CD4-positive, alpha-beta memory T cell (primary cell): ENCODE measurements at places on chromosomes 16 and 17.

GRCh38 chr16:4591191-4591590, 23.5 kb downstream of the UBALD1 start:
- no peak for DNase-seq

- DNase-seq = no peak
These were observed 31.2 kb downstream of the CIBAR2 start for GRCh38 chr16:85081038-85081437.

DNA sequence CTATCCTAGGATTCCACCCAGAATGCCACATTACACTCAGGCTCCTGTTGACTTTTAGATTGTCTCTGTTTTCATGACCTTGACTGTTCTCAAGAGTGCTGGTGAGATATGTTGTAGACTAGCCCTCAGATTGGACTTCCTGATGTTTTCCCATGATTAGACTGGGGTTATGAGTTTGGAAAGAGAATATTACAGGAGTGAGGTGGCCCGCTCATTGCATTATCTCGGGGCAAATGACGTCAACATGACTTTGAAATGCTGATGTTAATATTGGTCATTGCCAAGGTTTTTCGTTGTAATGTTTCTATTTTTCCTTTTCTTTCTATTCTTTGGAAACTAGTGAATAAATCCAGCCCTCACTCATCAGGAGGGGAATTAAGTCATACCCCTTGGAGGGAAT, 355.7 kb upstream of the MON1B start:
- DNase-seq = no peak

DNA sequence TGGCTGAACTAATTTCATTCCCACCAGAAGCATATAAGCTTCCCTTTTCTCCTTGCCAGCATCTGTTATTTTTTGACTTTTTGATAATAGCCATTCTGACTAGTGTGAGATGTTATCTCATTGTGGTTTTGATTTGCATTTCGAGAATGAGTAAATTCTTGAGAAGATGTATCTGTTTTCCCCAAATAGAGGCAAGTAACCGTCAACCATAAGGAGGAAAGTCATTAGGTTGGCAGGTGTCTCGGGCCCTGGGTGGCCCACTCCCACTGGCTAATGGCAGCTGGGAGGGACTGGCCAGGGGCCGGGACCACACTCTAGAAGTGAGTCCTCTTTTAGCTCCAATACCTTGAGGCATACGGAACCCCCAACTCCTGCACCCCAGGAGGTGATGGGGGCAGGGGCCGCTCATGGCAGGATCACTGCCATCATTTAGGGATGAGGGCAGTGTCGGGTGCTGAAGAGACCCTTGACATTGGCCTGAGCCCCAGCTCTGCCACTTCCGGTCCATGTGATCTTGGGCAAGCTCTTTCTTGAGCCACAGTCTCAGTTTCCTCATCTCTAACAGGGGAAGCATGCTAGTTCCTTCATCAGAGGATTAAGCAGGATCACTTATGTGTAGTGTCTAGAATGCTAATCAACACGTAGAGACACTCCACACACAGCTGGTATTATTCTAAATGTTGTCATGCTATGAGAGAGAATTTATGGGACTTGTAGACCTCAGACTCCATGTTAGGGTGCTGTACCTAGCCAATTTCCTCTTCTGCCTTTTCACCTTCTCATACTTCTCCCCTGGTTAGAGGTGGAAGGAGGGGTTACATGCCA, 44.3 kb downstream of the RGS9 start:
- no peak for DNase-seq

- DNase-seq = no peak
These were observed 26.7 kb downstream of the KDM8 start for GRCh38 chr16:27229891-27230470.

DNA sequence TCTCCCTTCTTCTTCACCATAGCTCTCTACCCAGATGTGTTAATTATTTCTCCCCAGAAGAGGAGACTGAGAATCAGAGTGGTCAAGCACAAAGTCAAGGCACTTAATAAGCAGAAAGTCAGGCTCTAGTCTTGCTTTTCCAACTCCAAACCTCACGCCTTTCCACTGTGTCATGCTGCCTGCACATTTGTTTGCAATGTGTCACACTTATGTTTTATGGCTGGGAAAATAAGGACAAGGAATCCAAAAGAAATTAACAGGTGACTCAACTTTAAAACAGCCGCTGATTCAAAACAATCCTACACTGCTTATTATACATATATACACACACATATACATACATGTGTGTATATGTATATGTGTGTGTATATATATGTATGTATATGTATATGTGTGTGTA, 255.7 kb upstream of the DYNLRB2 start:
- no peak for DNase-seq

- no peak for DNase-seq
These were observed 3.0 kb downstream of the ARHGDIA start for GRCh38 chr17:81867991-81868673.

- DNase-seq = no peak
These were observed 235.4 kb upstream of the MON1B start for GRCh38 chr16:76955629-76956028.

DNA sequence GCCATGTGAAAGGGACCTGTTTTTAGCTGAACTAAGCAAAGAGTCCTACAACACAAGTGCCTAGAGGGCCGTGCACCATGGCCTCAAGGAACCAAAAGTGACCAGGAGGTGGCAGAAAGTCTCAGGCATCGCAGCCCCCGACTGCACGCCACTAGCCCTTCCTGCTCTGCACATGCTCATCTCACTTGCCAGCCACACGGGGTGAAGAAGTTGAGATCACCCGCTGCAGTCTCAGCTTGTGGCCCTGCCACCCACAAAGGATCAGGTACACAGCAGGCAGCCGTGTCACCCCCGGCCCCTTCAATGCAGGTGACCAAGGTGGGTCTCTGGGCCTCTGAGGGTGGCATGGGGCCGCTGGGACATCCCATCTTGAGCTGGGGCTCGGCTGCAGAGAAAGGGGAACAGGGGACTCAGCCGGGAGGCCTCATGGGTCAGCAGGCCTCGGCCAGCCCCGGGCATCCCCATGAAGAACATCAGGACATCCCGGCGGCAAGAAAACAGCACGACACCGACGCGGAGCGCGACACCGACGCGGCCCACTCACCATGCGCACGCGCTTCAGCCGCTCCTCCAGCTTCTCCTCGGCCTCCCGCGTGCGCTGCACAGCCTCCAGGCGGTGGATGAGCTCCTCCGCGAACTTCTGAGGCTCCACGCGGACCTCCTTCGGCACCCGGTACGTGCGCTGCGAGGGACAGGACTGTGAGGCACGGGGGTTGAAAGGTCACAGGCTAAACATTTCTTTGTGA, 21.0 kb downstream of the PDIA2 start:
- DNase-seq = no peak

DNA sequence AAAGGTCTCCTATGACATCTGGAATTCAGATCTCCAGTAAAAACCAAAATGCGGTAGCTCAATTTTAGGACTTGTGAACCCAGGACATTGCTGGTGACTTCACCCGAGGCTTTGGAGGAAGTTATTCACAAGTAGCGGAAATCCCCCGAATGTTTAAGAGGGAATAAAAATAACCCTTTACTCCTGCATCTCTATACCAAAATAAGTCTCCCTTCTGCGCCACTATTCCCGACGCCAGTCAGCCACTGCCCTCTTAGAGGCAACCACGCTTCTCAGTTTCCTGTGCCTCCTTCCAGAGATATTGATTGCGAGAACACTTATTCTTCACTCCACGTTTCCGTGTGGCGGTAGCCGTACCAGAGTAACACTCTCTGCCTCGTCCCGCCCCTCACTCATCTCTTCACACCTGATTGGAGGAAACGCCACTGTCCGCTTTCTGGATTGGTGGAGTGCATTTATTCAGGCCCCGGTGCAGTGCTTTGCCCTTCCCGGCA, 27.4 kb downstream of the EMP2 start:
- DNase-seq = peak; percentile 31

DNA sequence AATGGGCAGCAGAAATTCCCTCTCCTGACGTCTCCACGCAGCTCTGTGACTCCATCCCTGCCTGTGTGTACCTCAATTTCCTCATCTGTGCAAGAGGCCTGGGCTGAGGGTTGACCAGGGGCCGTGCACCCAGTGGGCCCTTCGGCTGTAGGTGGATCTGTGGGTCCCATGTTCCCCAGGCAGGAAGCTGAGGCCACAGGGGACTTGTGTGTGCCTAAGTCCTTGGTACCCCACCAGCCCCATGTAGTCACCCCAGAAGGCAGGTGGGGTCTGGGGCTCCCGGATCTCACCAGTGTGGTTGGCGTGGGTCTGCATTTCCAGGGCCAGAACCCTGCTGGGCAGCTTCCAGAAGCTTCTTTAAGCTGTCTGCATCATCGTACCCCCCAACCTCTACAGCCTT, 177.4 kb upstream of the GSE1 start:
- no peak for DNase-seq

- DNase-seq = no peak
These were observed at the start of gene GUCY2D for GRCh38 chr17:8001976-8002720. Gene GUCY2D (plus strand): TSS chr17:8002615. CDS start chr17:8003048, 433 bp downstream.

GRCh38 chr17:5399767-5400166, 19.7 kb downstream of the NUP88 start:
- no peak for DNase-seq

DNA sequence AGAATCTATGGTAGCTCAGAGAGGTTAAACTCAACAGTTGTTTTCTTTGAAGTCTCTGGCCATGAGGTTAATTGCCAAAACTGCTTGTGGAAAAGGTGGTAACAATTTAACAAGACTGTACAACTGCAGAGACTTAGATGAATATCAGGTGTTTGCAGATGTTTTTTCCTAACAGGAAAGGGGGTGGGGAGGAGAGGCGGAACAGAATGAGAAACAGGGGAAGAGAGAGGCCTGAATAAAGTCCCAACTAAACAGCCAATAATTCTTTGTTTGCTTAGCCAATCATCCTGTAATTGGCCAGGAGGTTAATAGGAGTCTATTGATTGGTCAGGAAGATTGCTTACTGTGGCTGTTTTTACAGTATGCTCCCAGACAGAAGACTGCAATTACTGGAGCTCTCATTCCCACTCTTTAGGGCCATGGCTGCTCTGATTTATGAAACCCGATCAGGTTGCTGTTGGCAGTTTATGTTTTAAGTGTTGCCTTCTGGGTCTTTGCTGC, 249.7 kb upstream of the TBX2 start:
- DNase-seq = no peak

DNA sequence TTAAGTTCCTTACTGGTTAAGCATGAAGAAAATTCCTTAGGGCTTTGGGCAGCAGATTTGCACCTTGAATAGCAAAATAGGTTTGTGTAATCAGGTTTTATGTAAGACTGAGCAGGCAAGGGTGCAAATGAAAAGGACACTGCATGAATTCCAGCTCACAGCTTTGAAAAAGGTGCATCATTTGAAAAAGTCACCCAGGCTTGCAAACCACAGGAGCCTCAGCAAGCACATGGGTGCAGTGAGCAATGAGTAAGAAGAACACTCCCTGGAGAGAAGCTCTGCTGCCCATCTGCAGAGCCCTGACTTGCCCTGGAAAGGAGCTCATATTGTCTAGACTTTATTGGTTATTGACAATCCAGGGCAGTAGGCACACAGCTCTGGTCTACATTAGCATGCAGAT, 165.6 kb upstream of the KCNJ16 start:
- DNase-seq = no peak

DNA sequence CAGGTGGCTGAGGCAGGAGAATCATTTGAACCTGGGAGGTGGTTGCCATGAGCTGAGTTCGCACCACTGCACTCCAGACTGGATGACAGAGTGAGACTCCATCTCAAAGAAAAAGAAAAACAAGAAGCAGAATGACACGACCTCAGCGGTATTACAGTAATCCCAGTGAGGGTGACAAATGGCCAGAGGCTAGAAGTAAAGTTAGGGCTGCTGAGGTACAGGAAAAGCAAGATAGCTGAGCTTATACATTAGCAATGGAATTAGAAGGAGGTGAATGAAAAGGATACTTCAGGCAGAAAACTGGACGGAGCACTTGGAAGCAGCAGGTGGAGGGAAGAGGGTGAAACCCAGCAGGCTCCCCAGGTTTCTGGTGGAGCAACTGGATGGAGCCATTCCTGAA, 26.1 kb upstream of the AMZ2 start:
- DNase-seq = no peak

GRCh38 chr16:57566436-57566835, 24.0 kb downstream of the ADGRG5 start:
- no peak for DNase-seq

- no peak for DNase-seq
These were observed 6.5 kb downstream of the ERCC4 start for GRCh38 chr16:13926464-13926863.

GRCh38 chr17:57859601-57860413, 10.0 kb upstream of the MRPS23 start:
- DNase-seq = no peak

- DNase-seq = no peak
These were observed 16.2 kb downstream of the CA4 start for GRCh38 chr17:60165971-60166370.

GRCh38 chr16:22685459-22685830, 128.5 kb upstream of the HS3ST2 start:
- no peak for DNase-seq

DNA sequence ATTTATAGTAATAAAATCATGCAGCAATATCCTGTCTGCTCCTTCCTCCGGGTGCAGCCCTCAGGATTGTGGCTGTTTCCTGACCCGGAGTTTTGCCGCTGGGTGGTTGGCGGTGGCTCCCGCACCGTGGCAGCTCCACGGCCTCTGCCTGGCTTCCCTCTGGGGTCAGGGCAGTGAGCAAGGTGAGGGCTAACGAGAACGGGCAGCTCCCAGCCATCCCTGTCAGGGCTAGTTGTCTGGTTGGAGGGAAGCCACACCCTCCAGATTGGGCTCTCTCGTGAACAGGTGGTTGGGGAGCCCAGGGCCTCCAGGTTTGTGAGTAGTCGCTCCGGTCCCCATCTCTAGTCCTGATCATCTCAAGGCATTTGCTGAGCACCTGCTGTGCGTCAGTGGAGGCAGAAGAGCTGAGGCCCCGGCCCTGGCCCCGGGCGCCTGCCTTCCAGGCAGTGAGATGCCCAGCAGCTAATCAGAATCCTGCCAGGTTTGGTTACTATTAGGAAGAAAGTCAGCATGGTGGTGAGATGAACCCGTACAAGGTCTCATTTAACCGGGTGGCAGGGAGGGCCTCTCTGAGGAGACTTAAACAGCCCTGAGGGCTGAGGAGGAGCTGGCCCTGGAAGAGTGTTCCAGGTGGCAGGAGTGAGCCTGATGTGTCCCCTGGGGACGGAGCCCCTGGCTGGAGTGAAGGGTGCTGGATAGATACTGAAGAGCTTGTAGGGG, 2.3 kb upstream of the NUDT16L1 start:
- DNase-seq = no peak

- DNase-seq = peak; percentile 36
These were observed 90.7 kb upstream of the SMIM36 start for GRCh38 chr17:55601874-55602364.

GRCh38 chr16:81786321-81786720, 7.2 kb downstream of the PLCG2 start:
- DNase-seq = no peak

DNA sequence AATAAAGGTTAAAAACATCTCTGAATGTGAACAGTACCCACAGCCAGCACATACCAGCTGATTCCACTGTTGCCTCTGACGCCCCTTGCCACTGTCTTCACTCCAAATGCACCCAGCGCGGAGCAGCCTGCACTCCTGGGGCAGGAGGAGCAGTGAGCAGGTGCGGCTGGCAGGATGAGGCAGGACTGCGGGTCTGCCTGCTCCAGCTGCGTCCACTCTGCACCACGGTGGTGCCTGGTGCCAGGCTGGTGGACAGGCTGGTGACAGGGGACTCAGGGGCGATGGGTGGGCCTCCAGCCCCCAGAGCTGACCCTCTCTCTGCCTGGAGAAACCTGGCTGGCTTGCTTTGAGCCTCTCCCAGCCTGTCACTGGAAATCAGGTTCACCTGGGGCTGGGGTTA, 9.4 kb downstream of the RAB40B start:
- no peak for DNase-seq

GRCh38 chr17:41967141-41967920, 736 bp downstream of the CNP start:
- DNase-seq = peak; percentile 57
